ENCODE measurements at places on chromosomes 1 and 21.

GRCh38 chr1:54052431-54052933 lies 522 bp downstream of the TMEM59 start:
- DNase-seq, result no peak

DNA sequence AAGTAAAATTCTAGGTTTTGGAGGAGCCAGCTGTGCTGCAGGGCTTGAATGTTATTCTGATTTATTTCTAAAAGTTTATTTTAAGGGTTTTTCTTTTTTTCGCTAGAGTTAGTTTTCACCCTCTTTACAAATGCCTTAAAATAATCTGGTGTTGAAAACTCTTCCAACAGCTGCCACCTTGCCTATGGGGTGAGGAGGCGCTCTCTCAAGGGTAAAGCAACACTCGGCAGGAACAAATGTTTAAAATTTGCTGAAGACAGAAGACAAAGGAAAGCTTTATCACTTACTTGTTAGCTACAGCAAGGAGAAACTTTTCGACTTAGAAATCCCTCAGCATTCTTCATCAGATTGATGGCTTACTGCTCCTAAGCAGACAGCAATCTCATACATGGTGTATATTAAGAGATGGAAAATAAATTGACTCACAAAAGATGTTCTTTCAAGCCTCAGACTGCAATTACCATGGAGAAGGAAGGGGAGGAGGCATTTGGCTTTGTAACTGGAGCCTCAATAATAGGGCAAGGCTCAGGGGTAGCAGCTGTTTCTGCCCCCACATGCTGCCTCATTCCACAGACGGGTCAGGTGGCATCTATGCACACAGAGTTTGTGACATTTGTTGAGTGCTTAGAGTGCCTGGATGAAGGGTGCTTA lies 79.8 kb upstream of the RALGPS2 start:
- DNase-seq, result no peak

- no peak for DNase-seq
Measured at GRCh38 chr1:46474570-46474969, 15.1 kb upstream of the DMBX1 start.

DNA sequence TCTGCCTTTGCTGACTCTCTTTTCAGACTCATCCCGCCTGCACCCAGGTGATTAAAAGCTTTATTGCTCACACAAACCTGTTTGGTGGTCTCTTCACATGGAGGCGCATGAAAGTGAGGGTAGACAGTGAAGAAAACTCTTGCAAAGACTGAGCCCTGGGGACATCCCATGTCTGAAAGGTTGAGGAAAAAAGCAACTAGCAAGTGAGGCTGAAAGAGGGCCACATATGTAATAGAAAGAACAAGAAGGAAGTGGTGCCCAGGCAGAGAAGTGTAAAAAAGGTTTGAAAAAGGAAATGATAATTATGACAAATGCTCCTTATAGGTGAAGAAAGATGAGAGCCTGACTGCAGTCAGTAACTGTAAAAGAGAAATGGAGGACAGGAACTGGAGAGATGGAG lies 115.9 kb upstream of the NEK7 start:
- no peak for DNase-seq

GRCh38 chr1:168234846-168235547 lies 9.2 kb downstream of the SFT2D2 start:
- DNase-seq, result no peak

- DNase-seq, result peak; percentile 13
Measured at GRCh38 chr1:82485591-82486369, 685.0 kb downstream of the ADGRL2 start.

- no peak for DNase-seq
Measured at GRCh38 chr1:27339213-27339612, 2.6 kb upstream of the SYTL1 start.

DNA sequence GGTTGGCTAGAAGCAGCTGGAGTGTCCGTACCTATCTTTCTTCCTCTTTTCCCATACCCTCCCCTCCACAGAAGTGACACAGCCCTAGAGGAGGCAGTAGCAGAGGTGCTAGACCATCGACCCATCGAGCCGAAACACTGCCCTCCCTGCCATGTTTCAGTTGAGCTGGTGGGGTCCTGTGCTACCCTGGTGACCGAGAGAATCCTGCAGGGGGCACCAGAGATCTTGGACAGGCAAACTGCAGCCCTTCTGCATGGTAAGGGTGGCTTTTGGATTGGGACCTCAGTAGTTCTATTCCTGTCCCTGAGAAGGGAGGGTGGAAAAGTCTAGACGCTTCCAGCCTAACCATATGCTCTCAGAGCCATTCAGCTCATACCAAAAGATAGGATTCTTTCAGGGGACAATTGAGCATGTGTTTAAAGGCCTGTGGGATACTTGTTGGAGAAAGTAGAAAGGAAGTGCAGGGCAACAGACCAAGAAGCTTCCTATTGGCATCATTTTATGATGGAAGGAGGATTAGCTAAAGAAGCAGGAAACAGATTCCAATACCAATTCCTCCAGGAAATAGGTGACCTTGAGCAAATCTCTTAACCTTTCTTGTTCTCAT lies 11.7 kb upstream of the BNIPL start:
- DNase-seq, result peak; percentile 76

GRCh38 chr1:208475951-208476845 lies 232.0 kb upstream of the PLXNA2 start:
- DNase-seq, result no peak

DNA sequence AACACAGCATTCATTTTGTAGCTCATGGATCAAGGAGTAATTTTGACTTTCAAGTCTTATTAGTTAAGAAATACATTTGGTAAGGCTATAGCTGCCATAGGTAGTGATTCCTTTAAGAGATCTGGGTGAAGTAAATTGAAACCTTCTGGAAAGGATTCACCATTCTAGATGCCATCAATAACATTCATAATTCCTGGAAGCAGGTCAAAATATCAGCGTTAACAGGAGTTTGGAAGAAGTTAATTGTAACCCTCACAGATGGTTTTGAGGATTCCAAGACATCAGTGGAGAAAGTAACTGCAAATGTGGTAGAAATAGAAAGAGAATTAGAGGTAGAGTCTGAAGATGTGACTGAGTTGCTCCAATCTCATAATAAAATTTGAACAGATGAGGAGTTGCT lies 216.6 kb downstream of the GREM2 start:
- no peak for DNase-seq

DNA sequence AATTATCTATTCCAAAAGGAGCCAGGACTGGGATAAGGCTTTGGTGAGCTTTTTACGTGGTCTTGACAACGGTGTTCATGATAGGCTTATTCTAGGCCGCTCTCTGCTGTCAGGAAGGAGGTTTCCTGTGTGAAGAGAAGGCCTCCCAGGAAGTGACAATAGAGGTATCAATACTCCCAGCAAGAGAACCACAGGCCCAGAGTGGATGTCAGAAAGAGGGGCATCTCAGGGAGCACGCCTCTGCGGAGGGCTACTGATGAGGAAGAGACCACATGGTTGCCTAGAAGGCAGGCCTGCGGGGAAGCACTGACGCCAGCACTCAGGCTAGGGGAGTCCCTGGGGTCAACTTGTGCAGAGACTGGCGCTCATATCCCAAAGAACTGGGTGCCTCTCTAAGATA lies 60.4 kb downstream of the ITPKB start:
- no peak for DNase-seq

DNA sequence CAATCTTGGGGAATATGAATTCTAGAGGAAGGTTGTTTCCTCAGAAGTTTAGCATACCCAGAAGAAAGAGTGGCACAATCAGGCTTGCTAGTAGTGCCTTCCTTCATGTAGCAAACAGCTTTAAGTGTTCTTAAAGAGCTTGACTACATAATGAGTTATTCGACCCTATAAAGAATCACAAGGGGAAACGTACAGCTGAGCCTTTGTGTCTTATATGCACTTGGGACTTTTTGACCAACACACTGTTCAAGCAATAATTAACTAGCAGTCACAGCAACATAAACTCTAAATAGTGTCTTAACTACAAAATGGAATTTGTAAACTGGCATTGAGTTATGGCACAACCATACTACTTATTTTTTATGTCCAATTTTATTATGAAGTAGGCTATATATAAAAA lies 86.1 kb downstream of the TTLL7 start:
- no peak for DNase-seq

DNA sequence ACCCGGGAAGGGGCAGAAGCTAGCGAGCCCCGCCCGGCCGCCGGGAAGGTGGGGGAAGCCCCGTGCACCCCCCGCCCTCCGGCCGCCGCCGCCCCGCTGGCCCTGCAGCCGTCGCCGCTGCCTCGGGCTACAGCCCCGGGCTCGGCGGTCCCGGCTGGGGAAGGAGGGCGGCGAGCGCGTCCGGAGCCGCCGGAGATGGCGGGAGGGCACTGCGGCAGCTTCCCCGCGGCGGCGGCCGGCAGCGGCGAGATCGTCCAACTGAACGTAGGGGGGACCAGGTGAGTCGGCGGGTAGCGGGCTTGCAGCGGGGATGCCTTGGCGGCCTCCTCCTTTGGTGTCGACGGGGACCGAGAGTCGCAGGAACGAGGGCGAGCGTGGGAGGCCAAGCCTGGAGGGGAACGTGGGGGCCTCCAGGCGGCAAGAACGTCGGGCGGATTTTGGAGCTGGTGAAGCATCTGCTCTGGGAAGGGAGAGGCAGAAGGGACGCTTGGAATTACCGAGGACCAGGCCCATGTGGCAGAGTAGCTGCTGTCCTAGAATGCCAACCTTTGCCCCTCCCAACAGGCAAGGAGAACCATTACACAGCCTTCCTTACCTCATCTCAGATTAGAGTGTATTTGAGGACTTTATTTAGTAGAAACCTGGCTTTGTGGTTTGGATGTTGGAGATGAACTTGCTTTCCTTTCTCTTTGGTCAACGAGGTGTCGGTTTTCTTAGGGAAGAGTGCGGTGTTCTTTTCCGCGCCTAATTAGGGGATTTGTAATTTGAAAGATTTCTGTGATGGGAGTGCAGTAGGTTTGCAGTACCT lies 591 bp downstream of the KCTD3 start:
- DNase-seq, result peak; percentile 52

- no peak for DNase-seq
Measured at GRCh38 chr1:168792592-168793125, 63.7 kb upstream of the DPT start.

DNA sequence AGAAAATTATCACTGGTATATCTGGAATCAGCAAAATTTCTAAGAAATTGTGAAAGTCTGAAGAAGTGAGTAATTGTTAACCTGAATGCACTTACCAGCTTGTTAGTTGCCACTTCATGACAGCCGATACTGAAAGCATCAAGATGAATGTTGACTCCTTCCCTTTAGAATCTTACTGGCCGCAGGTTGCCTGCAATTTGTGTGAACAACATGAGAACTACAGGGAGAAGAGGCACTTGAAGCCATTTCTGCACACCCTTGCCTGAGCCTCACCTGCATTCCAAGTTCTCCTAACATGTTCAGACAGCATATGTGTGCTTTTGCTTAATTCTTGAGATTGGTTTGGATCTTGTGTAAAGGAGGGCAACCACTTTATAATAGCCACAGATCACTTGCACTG lies 59.2 kb upstream of the SSX2IP start:
- no peak for DNase-seq

DNA sequence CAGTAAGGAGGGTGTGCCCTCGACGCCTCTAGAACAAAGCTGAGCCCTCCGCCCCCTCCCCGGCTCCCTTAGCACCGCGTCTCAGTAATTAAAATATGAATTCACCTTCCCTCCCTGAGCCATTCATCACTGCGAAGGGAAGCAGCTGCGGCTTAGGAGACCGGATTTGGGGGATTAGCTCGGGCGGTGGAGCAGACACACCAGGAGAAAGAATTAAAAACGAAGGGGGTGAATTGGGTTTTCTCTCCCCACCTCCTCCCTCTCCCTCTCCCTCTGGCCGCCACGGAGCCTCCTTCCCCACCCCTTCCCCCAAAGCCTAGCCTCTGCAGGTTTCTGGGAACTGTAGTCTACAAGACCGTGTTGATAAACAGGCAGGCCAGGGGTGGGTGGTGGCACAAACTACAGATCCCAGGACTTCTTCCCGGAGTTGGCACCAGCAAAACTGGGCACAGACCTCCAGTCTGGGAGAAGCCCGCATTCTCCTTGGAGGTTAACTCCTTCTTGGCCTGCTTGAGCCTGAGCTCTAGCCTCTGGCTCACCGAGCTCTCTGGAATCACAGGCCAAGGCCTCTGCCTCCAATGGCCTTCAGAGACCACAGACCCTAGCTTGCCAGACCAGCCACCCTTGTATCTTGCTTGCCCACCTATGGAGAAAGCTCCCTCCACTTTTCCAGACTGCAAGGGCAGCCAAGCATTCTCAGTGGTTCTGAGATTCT lies 10.8 kb downstream of the BLACAT1 start:
- DNase-seq, result peak; percentile 83

GRCh38 chr21:31034378-31034777 lies 3.9 kb downstream of the KRTAP19-8 start:
- DNase-seq, result no peak

GRCh38 chr1:110781525-110781924 lies 91.4 kb upstream of the CD53 start:
- no peak for DNase-seq

GRCh38 chr1:206709772-206710459 lies 25.2 kb downstream of the MAPKAPK2 start:
- DNase-seq, result no peak

GRCh38 chr1:247177755-247178154 lies 5.9 kb upstream of the ZNF124 start:
- no peak for DNase-seq

GRCh38 chr21:45537746-45538291 lies 4.4 kb downstream of the SLC19A1 start:
- DNase-seq, result peak; percentile 5

- no peak for DNase-seq
Measured at GRCh38 chr1:89735479-89735878, 85.4 kb upstream of the LRRC8D start.

- no peak for DNase-seq
Measured at GRCh38 chr1:215181518-215181917, 99.0 kb downstream of the KCNK2 start.

DNA sequence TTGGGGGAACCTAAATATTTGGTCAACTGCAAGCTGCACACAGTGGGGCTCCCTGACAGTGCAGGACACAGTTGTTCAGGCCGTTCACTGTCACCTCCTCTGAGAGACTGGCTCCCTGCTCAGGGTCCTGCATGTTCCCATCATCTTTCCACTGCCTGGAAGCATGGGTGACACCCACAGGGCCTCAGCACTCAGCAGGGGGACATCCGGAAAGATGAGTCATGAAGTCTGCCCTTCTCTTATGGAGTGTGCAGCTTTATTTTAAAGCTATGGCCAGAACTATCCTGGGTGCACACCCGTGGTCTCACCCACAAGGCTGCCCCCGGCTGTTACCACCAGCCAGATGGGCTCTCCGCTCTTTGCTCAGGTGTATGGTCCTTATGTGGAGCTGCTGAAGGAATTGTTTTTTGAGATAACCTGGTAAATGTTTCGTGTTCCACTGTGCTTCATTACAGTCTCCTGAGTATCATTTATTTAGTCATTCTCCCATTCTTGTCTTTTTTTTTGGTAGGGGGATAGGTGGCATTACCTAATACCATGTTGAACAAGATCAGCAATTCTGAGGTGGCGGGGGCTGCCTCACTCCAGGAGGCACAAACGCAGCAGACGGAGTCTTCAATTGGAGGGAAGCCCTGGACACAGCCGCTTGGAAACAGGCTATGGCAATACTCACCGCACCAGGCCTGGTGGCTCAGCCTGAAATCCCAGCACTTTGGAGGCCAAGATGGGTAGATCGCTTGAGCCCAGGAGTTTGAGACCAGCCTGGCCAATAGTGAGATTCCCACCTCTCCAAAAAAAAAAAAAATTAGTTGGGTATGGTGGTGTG lies 14.3 kb downstream of the TRIM11 start:
- no peak for DNase-seq
